ENCODE measurements at places on chromosomes 6 and 20.

DNA sequence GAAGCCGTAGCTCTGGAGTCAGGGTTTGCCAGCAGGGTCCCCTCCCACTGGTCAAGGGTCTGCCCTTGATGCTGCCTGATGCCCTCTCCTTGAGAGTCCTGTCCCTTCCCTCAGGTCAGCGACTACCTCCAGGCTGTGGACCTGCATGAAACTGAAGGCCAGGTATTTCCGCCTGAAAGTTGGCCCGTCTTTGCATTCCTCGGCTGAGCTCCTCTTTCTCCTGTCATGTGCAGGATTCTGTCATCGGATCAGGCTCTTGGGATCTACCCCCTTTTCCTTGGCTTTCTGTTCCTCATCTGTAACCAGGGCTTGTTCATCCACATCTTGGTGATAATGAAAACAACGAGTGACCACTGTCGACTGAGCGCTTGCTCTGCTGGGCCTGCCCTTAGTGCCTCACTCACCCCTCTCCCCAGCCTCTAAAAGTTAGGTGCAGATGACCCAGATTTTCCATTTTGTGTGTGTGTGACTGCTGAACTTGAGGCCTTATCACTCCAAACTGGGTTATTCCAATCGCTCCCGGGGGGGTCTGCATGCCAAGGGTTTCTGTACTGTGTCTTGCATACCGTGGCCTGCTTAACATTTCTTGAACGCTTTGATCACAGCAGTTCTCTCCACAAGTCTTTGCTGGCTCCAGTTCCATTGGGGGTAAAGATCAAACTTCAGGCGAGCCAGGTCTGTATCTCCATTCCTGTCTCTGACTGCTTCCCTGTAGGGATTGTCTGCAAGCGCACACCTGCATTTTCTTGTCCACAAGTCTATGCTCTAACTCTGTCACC is 81.6 kb downstream of the DTD1 start:
- no peak for DNase-seq

DNA sequence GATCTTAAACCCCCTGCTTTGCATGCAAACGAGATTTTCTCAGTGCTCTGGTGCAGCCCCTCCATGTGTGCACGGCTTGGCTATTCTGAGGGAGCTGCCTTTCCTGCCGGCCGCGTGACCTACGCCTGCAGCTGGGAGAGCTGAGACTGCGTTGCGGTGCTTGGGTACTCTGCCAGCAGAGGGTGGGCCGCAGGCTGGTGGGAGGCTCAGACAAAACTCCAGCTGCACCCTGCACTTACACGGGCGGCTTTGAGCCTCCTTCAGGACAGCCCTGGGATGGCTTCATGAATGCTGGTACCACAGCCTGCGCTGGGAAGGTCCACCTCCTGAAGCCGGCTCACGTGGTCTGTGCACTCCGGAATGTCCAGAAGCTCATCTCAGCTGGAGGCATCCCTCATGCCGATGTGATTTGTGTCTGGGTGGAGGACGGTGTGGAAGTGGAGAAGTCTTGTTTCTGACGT is 223.7 kb downstream of the DLL1 start:
- no peak for DNase-seq

- DNase-seq: no peak
Measured at GRCh38 chr20:52751571-52751970, 220.6 kb upstream of the TSHZ2 start.

- no peak for DNase-seq
Measured at GRCh38 chr6:77030929-77031674, 432.2 kb downstream of the HTR1B start.

DNA sequence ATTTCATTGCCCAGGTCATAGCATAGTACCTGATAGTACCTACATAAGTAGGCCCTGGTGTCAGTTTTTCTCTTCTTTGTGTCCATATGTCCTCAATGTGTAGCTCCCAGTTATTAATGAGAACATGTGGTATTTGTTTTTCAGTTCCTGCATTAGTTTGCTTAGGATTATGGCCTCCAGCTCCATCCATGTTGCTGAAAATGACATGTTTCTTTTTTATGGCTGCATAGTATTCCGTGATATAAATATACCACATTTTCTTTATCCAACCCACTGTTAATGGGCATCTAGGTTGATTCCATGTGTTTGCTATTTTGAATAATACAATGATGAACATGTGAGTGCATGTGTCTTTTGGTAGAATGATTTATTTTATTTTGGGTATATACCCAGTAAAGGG is 641.6 kb downstream of the RFPL4B start:
- DNase-seq: no peak

Measured in activated CD4-positive, CD25-positive, alpha-beta regulatory T cell (primary cell).